Right lung (tissue), 10 donors: ENCODE measurements at places on chromosomes 2 and 18.

DNA sequence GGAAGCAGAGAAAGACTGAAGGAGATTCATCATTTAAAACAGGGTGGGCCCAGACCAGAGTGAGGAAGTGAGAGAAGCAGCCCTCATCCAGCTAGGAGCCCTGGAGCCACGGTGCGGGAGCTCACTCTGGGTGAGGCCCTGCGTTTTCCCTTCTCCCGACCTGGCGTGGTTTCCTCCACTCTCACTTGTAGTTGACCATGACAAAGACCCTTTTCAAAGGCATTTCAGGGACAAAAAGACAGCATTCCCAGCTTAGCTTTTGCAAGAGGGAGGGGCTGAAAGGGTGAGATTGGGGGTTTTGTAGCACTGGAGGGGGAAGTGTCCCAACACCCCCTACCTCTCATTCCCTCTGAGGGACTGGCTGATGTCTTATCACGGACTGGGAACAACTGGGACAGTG is 56.6 kb downstream of the TRPM8 start:
- DNase-seq: no peak

DNA sequence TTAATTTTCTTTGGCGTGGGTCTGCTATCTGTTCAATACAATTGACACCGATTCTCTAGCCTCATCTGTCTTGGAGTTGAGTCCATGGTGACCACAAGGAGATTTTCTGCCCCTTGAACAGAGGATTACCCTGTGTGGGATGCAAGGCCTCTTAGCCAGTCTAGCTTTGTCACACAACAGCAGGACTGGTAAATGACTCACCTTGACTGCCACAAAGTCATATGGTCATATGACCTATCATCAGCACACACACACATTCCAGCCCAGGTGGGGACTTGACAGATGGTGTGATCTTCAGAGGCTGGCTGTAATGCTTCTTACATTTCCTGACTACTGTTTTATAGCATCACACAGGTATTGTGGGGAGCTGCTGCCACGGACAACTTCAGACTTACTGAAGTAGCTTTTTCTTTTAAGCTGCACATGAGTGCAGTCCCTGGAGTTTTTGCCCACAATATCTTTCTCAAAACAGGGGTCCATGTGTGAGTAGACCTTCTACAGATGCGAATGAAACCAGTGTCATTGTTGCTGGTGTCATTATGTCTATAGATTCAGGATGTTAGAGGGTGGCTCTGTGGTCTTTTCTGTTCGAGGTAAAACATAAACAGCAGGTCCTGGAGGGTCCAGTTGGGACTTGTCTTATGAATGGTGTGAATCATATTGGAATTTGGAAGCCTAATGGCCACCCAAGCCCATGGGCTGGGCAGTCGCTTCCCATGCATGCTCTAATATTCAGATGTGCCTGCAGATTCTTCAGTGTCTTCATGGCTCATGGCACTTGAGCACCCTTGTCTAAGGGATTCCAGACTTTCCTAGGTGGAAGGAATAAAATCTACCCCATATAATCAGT is 18.6 kb upstream of the ACOXL start:
- DNase-seq: no peak

DNA sequence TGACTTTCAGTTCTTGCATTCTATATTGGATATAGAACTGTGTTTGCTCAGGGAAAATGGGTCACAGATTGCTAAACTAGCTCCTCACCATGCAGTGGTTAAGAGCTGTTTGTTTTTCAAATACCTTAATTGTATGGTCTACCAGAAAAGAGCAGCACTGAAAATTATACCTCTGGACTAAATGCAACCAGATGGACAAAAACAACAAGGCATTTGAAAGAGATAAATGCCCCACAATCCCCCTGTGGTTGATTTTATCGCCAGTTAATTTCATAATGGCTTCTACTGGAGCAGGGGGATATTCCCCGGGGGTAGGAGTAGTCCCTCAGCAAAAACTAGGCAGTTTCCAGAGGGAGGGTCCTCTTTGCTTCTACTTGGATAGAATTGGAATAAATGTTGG is 267.9 kb upstream of the TNP1 start:
- DNase-seq: no peak

DNA sequence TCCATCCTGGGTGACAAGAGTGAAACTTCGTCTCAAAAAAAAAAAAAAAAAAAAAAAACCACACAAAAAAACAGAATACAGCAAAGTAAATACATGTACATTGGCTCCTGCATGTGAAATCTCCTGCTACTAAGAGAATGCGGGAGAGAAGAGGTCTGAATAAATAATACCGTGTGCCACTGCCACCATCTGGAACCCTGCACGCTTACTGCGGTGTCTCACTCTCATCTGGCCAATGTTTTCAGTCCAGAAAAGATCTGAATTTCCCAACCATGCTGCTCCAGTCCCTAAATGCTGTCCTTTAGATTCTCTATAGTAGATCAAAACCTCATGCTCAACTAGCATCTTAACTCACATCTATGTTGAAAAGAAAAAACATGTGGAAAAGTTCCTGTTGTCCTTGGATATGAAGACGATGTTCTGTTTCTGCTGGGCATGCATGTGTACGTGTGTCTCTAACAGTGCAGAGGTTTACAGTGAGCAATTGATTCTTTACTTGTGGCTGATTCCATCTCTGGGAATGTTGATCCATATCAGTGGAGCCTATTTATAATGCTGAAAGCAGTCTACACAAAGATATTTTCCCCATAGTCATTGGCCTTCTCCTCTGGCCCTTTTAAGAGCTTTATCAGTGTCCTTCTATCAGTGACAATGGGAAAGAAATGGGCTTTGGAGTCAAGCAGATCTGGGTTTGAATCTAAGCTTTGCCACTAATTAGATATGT is 11.9 kb downstream of the STON1 start:
- DNase-seq: no peak

GRCh38 chr2:58834404-58834803 is 593.3 kb upstream of the FANCL start:
- peak; percentile 16 for DNase-seq

GRCh38 chr18:60541661-60542060 is 169.1 kb upstream of the MC4R start:
- no peak for DNase-seq

DNA sequence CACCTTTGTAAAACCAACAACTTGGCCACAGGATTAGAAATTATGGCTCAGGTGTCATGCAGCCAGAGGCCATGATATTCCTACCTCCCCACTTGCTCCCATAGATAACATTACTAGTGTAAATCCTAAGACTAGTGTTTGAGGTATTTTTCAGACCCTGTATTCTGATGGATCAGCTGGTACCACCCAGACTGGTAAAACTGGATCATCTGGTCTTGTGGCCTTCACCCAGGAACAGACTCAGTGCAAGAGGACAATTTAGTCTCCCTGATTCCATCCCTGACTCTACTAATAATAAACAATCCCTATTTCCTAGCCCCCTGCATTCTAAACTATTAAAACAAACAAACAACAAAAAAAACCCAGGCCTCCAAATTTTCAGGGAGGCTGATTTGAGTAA is 121.0 kb downstream of the ALPK2 start:
- no peak for DNase-seq

- DNase-seq: no peak
These were observed 925.7 kb downstream of the EPHA4 start for GRCh38 chr2:220646424-220646823.

DNA sequence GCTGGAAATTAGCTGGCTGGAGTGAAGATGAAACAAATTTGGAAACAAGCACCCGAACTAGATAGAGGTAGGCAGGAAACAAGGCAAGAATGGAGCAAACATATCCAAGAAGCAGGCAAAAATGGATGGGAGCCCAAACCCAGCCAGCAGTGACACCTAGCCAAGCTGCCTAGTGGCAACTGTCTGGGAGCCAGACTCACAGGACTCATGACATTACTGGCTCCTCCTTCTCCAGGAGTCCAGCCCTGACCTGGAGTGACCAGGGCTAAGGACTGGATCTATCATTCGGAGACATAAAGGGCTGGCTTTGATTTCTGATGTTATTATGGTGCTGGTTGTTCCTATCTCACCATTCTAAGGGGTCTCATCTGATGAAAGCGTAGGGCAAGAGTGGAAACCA is 21.3 kb upstream of the ALK start:
- DNase-seq: no peak

DNA sequence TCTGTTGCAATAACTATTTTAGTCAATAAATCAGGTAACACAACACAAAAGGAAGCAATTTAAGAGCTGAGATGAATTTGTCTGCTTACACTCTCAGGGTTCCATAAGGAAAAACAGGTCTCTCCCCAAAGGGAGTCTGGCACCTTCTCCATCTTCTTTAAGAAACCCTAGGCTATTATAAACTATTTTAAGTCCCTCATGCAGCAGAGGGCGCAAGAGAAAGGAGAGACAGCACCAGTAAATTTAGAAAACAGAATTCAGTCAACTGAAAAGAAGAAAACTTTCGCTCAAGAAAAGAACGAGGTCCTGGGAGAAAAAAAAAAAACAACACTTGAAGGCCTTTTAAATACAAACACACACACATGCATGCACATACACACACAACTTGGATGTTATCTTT is 19.1 kb downstream of the SULT1C4 start:
- no peak for DNase-seq

GRCh38 chr2:12700989-12701388 is 15.7 kb upstream of the TRIB2 start:
- no peak for DNase-seq

DNA sequence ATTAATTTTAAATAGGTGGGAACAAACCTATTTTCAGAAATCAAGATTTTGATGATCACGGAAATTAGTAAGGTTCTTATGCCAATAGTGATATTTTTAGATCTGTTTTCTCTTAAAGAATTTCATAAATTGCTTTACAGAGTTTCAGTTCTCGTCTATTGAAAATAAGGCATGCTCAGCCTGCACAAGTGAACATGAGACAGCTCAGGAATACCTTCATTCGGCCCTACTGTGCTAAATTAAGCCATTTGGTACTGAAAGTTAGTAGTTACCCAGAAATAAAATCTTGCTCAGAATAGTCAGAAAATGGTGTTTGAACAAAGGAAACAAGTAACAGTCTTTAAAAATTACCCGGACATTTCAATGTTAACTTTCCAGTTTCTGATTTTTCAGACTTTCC is 60.4 kb downstream of the DLGAP1 start:
- DNase-seq: no peak

DNA sequence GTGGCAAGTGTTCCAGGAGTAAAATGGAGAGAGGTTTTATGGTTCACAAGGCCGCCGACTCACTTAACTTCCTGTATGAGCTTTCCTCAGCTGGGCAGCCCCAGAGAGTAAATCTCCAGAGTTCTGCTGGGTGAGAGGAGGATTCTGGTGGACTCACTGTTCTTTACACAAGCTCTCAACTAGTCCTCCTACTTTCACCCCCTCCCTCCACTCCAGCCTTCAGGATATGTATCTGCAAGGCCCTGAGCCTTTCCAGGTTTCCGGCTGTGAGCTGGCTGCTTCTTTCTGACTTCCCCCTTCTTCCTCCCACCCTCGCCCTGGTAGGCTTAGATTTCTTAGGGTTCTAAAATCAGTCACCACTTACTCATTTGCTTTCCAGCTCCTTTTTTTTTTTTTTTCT is 34.0 kb downstream of the EML6 start:
- DNase-seq: no peak

DNA sequence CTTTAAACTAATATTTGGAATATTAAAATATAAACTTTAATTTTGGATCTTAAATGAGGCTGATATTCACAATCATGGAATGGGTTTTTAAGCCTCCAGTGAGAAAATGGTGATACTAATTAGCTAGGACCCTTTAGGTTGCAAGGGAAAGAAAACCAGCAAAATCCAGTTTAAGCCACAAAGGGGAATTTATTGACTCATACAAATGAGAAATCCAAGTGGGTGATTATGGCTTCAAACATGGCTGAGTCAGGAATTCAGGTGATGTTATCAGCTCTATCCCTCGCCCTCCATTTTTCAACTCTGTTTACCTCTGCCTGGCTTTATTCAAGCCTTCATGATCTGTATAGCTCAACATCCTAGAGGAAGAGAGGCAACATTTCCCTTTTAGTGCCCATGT is 75.3 kb upstream of the DLX2 start:
- no peak for DNase-seq

GRCh38 chr18:25587545-25587944 is 235.6 kb upstream of the ZNF521 start:
- DNase-seq: no peak

GRCh38 chr2:19833978-19834377 is 67.8 kb downstream of the TTC32 start:
- no peak for DNase-seq

DNA sequence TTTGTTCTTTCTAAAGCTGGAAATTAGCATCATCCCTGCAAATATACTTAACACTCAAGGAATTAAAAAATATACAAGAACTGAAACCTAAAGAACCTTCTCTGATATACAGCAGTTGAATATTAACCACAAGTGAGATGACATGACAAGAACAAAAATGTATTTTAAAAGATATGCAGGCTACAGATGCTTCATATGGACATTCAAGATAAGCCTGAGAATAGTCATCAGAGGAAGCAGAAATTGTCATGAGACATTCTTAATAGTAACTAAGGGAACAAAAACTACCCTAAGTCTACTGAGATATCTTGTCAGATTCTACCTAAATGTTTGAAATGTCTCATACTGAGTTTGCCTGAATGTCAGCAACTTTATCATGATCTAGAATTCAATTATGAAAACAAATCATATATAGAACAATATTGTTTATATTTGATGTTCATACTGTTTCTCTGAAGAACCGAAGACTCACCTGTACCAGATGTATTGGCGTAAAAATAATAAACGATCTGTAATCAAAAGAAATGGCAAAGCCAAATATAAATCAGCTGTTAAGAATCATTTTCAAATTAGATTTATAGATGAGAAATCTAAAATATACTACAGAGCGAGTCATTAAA is 4.7 kb downstream of the NBAS start:
- DNase-seq: no peak

- no peak for DNase-seq
These were observed 45.6 kb downstream of the INPP4A start for GRCh38 chr2:98489971-98490962.

- no peak for DNase-seq
These were observed 26.1 kb upstream of the FAM237A start for GRCh38 chr2:206616151-206616550.

DNA sequence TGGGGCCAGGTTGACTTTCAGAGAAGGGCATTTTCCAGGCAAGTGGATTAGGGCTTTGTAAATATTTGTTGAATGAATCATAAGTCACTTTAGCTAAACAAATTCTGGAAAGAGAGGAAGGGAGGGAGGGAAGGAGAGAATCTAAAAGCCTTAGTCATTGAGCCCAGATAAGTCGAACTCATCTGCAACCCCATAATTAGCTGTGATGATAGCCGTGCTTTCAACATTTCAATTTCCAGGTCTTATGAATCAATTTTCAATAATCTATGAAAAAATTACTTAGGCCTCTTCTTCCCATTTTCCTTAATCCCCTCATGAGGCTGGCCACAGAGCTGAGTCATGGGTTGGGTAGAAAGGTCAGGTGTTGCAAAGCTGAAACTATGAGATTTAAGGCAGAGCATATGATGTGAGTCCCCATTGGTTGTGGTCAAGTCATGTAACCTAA is 111.9 kb upstream of the MAPRE2 start:
- DNase-seq: no peak

- no peak for DNase-seq
These were observed 125.8 kb downstream of the PTGR3 start for GRCh38 chr18:75083131-75083530.

GRCh38 chr2:137967042-137967441 is 2.8 kb downstream of the HNMT start:
- DNase-seq: no peak

- no peak for DNase-seq
These were observed 33.6 kb upstream of the ACAA2 start for GRCh38 chr18:49846718-49847470.
